ENCODE measurements at places on chromosomes 5 and 9. TPM values are rescaled to one million over a fixed set of nuclear protein-coding genes. Genes with fewer than 3 reads are reported as not detected.

- DNase-seq = no peak
Measured at GRCh38 chr5:53089481-53089991, 20.0 kb downstream of the MOCS2 start.

DNA sequence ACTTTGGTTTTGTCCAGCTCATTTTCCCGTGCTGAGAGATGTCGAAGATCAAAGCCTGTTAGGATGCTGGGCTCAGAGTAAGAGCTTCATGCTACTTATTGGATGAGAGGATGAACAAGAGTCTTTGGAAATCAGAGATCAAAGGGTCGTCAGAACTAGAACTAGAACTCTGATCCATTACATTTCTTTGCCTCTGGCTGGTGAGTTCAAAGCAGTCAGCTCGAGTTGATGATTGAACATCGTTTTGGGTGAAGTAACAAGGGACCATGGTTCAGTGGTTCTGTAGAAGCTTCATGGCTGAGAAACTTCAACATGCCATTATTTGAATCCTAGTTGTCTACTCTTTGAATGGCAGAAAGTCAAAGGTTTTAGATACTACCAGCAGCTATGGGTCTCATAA is 320.3 kb downstream of the ARHGEF28 start:
- no peak for DNase-seq

DNA sequence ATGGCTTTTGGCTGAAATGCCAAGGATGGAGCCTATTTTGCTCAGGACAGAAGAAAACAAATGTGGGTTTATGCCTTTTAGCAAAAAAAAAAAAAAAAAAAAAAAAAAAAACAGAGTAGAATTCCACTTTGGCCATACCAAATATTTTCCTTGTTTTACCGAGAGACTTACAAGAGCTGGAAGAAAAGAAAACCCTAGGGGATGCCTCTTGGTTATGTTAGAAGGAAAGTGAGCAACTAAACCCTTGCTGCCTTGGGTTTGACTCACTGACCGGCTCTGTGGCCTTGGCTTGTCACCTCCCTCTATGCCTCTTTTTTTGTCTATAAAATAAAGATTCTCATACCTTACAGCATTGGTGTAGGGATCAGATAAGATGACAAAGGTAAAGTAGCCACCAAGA is 69.6 kb upstream of the ABCA1 start:
- no peak for DNase-seq

GRCh38 chr5:35223787-35224395 is 6.4 kb downstream of the PRLR start:
- no peak for DNase-seq

- DNase-seq = no peak
Measured at GRCh38 chr5:124007675-124008398, 495.9 kb downstream of the CSNK1G3 start.

- no peak for DNase-seq
Measured at GRCh38 chr9:37575511-37575914, 667 bp downstream of the FBXO10 start.

GRCh38 chr9:14221558-14221957 is 92.4 kb downstream of the NFIB start:
- DNase-seq = no peak

DNA sequence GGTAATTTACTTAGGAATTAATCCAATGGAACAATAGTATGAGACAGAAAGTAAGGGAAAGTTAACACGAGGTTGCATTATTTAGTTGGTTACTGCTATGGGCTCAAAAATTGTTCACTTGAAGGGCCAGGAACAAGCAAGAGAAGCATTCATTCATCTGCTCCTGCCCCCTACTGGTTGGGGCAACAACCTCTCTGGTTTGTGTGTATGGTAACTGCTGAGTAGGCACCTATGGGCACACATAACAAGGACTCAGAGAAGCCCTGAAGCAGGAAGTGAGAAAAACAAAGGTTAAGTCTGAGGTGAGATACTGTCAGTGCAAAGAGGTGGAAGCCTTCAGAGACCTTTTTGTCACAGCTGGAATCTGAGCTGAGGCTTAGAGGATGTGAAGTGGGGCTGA is 34.4 kb upstream of the RANBP6 start:
- no peak for DNase-seq

- DNase-seq = no peak
Measured at GRCh38 chr5:17482790-17483189, 15.2 kb upstream of the TAF11L2 start.

GRCh38 chr9:123387686-123388085 is 31.7 kb downstream of the CRB2 start:
- DNase-seq = peak; percentile 65

- DNase-seq = no peak
Measured at GRCh38 chr9:10272830-10273229, 340.0 kb downstream of the PTPRD start.

DNA sequence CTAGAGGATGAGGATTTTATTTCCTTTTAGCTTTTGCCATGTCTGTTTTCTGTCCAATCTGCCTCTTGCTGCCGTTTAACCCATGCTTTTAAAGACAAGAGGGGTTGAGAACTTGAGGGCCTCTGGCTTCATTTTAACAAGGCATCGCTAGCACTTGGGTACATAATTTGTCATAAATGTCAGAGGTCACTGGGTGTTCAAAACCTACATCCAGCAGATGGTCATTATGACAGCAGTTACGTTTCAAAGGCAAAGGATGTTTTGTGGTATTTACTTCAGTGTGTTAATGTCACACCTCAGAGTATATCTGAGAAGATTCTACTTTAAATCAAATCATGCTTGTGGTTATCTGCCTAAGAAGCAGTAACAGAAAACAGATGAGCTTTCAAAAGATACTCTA is 918.3 kb downstream of the NR2F1-AS1 start:
- DNase-seq = no peak

DNA sequence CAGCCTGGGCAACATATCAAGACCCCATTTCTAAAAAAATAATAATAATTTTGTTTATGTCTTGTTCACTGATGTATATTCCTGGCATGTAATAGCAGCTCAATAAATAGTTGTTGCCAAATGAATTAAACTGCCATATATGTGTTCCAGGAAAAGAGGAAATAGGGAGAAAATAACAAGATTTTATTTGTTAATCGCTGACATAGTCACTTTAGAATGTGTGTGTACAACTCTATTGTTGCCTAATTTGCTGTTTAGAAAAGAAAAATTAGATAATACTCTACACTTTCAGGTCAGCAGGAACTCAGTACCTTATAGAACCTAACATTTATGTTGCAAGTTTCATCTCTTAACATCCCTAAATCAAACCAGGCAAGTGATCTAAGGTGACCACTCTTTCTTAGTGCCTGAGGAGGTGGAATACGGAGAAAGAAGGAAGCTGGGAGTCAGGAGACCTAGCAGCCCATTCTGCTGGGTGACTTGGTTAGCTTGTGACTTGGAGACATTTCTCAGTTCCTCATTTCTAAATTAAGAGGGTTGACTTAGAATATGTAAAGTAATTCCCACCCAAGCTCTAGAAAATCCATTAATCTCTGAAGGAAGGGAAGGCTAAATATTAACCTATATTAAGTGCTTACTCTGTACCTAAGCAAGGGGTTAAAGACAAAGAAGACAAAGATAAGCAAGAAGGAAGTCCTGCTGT is 110.3 kb upstream of the IQGAP2 start:
- DNase-seq = no peak

GRCh38 chr5:145293716-145294115 is 541.4 kb downstream of the PRELID2 start:
- DNase-seq = no peak

DNA sequence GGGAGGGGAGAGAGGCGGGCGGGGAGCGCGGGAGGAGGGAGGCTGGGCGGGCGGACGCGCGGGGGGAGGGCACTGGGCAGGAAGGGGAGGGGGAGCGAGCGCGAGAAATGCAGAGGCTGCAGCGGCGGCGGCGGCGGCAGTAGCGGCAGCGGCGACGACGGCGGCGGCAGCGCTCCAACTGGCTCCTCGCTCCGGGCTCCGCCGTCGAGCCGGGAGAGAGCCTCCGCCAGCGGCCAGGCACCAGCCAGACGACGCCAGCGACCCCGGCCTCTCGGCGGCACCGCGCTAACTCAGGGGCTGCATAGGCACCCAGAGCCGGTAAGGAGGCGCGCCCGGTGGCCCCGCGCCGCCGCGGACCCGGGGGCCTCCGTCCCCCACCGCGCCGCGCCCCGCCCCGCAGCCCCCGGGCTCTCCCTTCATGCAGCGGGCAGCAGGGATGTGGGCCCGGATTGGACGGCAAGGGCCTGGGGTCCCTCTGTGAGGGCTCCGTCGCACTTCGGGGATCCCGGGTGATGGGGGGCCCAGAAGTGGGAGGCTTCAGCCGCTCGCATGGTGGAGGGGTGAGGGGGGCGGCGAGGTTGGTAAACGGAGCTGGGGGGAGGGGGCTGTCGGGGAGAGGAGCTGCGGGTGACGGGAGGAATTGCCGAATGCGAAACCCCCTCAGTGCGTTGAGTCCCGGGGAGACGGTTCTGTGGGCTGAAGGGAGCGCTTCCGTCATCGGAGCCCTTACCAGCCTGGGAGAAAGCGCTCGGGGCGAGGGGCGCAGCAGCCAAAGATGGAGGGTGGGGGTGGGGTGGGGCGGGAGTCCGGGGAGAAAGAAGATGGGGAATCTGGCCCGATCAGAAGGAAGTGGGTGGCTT is at the start of gene BASP1:
Gene BASP1, plus strand, starts transcription at position 139 of the 860 bp plus-strand sequence. CDS start 57,586 bp downstream, outside the sequence.
- peak; percentile 76 for DNase-seq

DNA sequence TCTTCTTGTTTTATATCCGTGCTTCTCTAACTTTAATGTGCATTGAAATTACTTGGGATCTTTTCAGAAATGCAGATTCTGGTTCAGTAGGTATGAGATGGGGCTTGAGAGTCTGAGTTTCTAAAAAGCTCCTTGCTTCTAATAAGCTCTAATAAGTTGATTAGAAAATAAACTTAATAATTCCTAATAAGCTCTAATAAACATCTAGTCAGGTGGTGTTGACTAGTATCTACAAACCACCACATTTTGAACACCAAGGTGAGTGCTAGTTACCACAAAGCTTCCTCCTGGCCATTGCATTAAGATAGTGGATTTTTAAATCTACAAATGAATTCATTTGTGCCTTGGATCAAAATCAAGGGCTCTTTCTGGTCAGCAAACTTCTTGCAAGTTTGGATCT is 5.3 kb downstream of the TMOD1 start:
- DNase-seq = no peak

GRCh38 chr9:129332581-129332980 is 154.5 kb upstream of the IER5L start:
- DNase-seq = no peak

TMEM232 gene
- 6.3 TPM for polyA plus RNA-seq

SLC36A2 gene
- 0.08 TPM for polyA plus RNA-seq

IL9 gene
- polyA plus RNA-seq = not detected
